GM23338 (cell line): ENCODE measurements at places on chromosomes 2 and 18. TPM values are rescaled to one million over a fixed set of nuclear protein-coding genes. Genes with fewer than 3 reads are reported as not detected.

Gene GCG
- total RNA-seq, result not detected in 2 replicates

Gene TRPM8
- 0.14 and 1.4 TPM in 2 replicates for total RNA-seq

Gene LIPG
- total RNA-seq, result 17.2 and 17.7 TPM in 2 replicates

GRCh38 chr2:240458900-240459391 is 23.5 kb downstream of the GPC1 start:
- H3K36me3 ChIP-seq, result no peaks in the 10 kb centered on the region
- H3K27ac ChIP-seq, result no peak overlapping the region
- no peak overlapping the region for H3K4me3 ChIP-seq
- no peak for DNase-seq

- H3K4me3 ChIP-seq, result no peak overlapping the region
- no peaks in the 10 kb centered on the region for H3K36me3 ChIP-seq
- peaks cover 22% of the 10 kb centered on the region for H3K4me1 ChIP-seq
- H3K27ac ChIP-seq, result no peak overlapping the region
- peak; percentile 90 for DNase-seq
- no peaks in the 10 kb centered on the region for H3K27me3 ChIP-seq
These were observed 521.2 kb upstream of the FANCL start for GRCh38 chr2:58762176-58762781.

- H3K4me3 ChIP-seq, result no peak overlapping the region
- no peaks in the 10 kb centered on the region for H3K27me3 ChIP-seq
- no peak for DNase-seq
- H3K4me1 ChIP-seq, result no peaks in the 10 kb centered on the region
These were observed 90.0 kb downstream of the CRACDL start for GRCh38 chr2:98846041-98846440.

- H3K27ac ChIP-seq, result no peak overlapping the region
- no peaks in the 10 kb centered on the region for H3K27me3 ChIP-seq
- DNase-seq, result peak; percentile 28
- H3K4me1 ChIP-seq, result peaks cover 4% of the 10 kb centered on the region; the same call in 1 of the 2 replicates
- H3K36me3 ChIP-seq, result no peaks in the 10 kb centered on the region
- no peak overlapping the region for H3K4me3 ChIP-seq
These were observed 138.7 kb upstream of the AQP4 start for GRCh38 chr18:27004056-27004829.

DNA sequence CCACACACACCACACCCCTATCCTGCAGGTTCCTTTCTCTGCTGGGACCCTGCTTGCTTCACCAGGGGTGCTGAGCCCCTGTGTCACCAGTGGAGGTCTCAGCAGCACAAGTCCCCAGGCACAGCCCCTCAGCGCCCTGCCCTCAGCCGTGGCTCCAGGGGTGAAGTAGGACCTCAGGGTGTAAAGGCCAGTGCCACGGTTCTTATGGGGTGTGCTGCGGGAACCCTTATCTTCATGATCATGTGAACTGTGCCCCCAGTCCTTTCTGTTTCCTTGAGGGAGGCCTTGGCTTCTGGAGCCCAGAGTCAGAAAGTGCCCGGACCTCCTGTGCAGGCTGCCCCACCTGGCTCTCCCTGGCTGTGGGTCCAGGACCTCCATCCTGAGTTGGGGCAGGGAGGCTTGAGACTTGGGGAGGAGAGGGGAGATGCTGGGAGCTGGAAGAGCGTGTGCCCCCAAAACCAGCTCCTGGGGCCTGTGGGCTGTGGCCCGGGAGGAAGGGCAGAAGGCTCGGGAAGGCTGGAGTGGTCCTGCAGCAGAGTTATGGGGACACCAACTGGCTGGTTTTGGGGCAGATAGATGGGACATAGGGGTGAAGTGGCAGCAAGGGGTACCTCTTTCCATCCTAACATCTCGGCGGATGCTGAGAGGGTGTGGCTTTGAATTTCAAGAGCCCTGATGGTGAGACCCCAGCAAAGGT is 20.2 kb upstream of the KLF11 start:
- no peak for DNase-seq
- H3K4me3 ChIP-seq, result no peak overlapping the region
- H3K4me1 ChIP-seq, result no peaks in the 10 kb centered on the region
- no peaks in the 10 kb centered on the region for H3K36me3 ChIP-seq
- no peaks in the 10 kb centered on the region for H3K27me3 ChIP-seq

DNA sequence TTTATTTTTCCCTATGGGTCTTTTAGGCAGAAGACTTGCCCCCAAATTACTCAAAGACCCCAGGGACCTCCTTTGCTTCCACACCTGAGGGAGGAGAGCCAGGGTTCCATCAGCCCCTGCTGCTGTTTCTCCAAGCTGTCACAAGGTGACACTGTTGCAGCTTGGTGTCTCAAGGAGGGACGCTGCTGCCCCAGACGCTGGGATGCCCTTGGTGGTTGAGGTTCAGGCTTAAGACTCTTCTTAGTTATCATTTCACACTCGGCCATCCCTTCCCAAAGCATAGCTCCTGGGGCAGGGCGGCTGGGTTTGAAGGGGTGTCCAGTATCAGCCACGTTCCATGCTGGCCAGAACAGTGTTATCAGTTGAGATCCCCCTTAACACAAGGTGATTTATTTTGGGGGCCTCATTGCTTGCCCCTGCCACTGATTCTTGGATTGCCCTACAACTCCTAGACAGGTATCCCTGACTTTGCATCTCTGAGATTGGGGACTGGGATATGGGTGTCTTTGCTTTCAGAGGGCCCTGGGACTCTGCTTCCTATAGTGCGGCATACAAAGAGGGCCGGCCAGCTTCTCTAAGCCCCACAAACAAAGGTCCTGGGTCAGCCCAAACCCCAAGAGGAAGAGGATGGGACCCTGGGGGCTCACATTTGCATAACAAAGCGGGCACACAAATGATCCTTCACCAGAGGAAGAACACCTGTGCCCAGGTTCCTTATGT is 22.7 kb downstream of the GPR55 start:
- no peaks in the 10 kb centered on the region for H3K27me3 ChIP-seq
- peak; percentile 89 for DNase-seq
- H3K4me3 ChIP-seq, result peak overlapping the region; percentile 45
- peaks cover 37% of the 10 kb centered on the region for H3K4me1 ChIP-seq

GRCh38 chr2:101832114-101832513 is 134.6 kb downstream of the MAP4K4 start:
- H3K36me3 ChIP-seq, result peaks cover 16% of the 10 kb centered on the region
- DNase-seq, result no peak
- no peaks in the 10 kb centered on the region for H3K27me3 ChIP-seq
- H3K4me3 ChIP-seq, result no peak overlapping the region
- 0 out of 2 replicates have a peak, but pooled peaks cover 4% of the 10 kb centered on the region for H3K4me1 ChIP-seq

DNA sequence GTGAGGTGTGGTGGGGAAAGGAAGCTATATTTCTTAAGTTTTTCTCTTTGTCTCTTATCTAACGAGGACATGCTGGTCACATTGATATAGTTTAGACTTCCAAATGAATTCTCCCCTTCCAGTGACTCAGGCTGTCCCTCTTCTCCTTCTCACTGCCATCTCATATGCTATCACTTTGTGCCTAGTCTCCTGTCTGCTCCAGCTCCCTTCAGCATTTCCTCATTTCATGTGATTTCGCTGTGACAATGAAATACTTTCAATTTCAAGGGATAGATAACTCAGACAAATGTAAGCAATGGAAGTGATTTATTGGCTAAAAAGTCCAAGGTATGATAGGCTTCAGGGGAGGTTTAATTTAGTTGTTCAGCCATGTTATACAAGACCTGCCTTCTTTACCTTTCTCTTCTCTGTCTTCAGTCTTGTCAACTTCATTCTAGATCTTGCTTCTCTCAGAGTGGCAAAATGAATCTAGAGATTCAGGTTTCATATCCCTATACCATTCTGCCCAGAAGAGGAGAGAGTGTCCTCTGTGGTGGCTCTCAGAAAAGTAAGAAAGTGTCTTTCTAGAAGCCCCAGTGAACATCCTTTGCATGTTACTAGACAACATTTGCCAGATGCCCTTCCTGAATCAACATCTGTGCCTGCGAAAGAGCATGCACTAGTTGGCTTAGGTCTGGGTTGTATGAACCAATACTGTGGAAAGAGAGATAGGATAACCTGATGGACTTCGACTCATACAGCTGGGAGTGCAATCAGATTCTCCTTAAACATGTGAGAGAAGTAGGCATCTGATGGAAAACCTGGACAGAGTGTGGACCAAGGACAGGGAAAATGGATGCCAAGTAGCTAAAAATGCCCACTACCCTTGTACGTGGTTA is 29.9 kb upstream of the GPR155 start:
- H3K4me1 ChIP-seq, result no peaks in the 10 kb centered on the region
- DNase-seq, result no peak
- H3K27ac ChIP-seq, result no peak overlapping the region

GRCh38 chr2:174607989-174608865 is 10.6 kb upstream of the WIPF1 start:
- H3K27me3 ChIP-seq, result no peaks in the 10 kb centered on the region
- H3K27ac ChIP-seq, result no peak overlapping the region
- H3K4me1 ChIP-seq, result no peaks in the 10 kb centered on the region
- H3K4me3 ChIP-seq, result no peak overlapping the region
- DNase-seq, result no peak

GRCh38 chr2:603427-603826 is 73.8 kb downstream of the TMEM18 start:
- no peak overlapping the region for H3K27ac ChIP-seq
- DNase-seq, result no peak
- no peaks in the 10 kb centered on the region for H3K4me1 ChIP-seq
- no peaks in the 10 kb centered on the region for H3K27me3 ChIP-seq
- no peak overlapping the region for H3K4me3 ChIP-seq
- no peaks in the 10 kb centered on the region for H3K36me3 ChIP-seq

- H3K27me3 ChIP-seq, result no peaks in the 10 kb centered on the region
- H3K4me3 ChIP-seq, result no peak overlapping the region
- DNase-seq, result no peak
- H3K36me3 ChIP-seq, result no peaks in the 10 kb centered on the region
These were observed 93.7 kb upstream of the SH3BP4 start for GRCh38 chr2:234858145-234858544.

- H3K4me3 ChIP-seq, result no peak overlapping the region
- H3K27ac ChIP-seq, result no peak overlapping the region
- no peak for DNase-seq
- no peaks in the 10 kb centered on the region for H3K4me1 ChIP-seq
- H3K36me3 ChIP-seq, result no peaks in the 10 kb centered on the region
These were observed 25.4 kb downstream of the PDCL3 start for GRCh38 chr2:100588071-100588786.

DNA sequence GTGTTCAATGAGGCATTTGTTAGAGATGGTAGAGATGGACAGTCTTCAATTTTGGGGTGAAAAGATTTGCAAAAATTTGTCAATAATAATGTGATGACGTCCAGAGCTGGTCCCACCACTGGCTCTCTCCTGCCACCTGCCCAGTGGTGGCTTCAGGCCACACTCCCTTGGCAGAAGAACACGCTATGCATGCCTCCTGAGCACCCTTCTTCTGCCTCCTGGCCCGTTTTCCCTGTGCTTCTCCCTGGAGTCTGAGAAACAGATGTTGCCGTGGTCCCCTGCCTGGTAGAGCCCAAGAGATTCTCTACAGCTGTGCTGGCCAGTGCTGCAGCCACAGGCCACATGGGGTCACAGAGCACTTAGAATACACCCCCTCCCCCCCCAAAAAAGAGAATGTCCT is 33.6 kb downstream of the INPP5D start:
- no peaks in the 10 kb centered on the region for H3K4me1 ChIP-seq
- H3K27ac ChIP-seq, result no peak overlapping the region
- no peak for DNase-seq
- no peaks in the 10 kb centered on the region for H3K36me3 ChIP-seq
